Activated CD4-positive, alpha-beta T cell treated with anti-CD3 and anti-CD28 coated beads for 24 hours (primary cell): ENCODE measurements at places on chromosomes 12 and 14.

DNA sequence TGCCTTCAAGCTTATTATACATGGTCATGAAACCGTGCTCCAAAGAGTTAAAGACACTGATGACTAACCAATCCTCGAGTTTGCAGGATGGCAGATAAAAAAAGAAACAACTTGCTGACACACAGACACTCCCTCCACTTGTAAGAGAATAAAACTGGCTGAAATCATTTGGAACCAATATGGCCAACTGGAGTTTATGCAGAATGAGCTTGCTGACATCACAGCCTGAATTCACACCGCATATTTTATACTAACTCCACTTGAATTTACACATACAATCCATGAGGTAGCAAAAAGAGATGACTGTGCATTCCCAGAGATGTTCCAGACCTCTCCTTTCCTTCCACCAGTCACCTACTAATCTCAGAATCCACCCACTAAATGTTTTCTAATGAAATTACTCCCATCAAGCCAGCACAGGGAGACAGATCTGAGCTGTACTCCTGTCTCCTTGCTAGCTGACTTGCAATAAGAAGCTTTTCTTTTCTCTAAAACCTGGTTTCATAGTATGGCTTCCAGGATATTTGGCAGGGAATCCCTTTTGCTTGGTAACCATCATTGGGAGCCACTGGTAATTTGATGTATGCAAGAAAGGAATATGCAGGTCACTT is 15.8 kb upstream of the PTPRR start:
- no peak for DNase-seq

DNA sequence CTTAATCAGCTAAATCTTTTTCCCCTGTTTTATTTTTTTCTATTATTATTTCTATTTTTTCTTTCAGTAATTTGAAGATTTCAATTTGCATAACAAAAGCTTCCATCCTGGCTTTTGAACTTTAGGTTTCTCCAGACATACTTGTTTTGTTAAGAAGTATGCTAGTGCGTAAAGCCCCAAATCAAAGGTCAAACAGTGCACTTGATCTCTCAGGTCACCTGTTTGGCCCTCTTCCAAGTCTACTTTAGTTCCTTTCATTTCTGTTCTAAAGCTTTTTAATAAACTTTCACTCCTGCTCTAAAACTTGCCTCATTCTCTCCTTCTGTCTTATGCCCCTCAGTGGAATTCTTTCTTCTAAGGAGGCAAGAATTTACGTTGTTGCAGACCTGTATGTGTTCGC is 54.6 kb upstream of the ATXN7L3B start:
- DNase-seq: no peak

DNA sequence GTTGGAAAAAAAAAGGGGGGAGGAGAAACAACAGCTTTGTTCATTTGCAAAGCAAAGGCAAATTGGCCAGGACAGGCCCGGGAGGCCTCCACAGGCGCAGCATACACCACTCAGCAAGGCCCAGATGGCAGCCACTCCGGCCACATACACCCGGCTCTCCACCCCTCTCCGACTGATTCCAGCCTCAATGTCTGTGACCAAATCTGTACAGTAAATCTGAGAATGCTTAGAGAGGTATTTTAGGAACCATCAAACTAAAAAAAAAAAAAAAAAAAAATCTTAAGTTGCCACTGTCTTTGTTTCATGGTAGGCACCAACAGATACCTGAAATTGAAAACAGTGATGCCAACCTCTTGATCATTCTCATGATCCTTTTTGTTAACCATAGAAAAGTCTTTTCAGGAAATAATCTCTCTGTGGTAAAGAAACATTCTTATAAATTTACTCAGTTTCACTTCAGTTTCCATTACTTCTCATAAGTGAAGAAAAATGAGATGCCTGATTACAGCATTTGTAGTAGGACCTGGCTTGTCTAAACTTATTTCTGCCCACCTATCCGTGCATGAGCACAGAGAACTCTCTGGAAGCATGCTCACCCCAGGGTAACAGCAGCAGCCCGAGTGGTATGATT is 20.2 kb downstream of the VPS37B start:
- no peak for DNase-seq

DNA sequence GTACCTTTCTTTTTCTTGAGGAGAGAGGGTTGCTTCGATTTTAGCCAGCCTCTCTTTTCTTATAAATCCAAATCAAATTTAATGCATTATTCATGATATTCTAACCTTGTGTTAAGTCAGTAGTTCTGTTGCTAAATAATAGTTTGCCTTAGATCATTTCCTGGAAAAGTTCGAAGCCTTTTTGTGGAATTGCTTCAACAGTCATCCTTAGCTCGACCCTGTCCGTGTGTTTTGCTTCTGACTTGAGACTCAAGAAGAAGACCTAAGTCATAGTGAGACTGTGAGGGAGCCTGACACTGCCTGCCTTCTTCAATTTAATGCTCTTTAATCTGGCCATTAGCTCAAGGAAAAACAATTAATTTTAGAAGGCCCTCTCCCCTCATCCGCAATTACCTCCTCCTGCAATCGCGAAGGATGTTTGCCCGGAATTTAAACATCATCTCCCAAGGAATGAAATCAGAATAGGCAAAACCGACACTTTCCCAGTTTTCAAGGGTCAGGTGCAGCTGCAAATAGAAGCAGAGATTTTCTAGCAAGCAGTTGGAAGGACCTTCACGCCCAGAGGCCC is 453 bp upstream of the SLC4A8 start:
- DNase-seq: no peak

GRCh38 chr12:124352839-124353238 is 57.9 kb downstream of the RFLNA start:
- no peak for DNase-seq

- DNase-seq: no peak
These were observed 373.5 kb upstream of the OR4E1 start for GRCh38 chr14:22047115-22047514.

DNA sequence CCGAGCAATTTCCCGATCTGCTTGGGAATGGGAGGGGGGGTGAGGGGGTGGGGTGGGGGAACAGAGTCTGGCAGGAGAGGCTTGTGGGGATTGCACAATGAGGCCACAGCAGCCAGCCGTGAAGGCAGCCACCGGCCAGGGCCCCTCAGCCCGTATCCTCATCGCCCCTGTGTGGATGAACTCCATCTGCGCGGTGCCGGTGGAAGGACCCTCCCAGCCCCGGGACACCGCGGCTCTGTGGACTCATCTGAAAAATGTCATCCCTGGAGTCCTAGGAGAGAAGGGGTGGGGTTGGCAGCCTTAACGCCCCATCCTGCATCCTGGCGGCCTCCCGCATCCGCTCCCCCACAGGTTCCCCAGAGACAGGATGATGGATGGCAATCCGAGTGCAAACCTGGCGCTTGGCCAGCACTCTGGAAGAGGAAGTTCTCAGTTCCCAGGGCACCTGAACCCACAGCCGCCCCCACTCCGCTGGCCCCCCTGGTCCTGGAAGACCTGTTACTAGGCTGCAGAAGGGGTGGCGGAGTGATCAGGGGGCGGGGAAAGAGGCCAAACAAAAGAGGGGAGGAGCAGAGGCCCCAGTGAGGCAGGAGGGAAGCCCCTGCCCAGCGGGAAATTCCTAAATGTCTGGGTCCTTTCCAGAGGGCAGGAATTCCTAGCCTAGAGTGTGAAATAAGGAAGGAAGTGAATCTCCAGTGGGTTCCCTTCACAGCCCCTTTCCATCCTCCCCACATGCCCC is 1.2 kb upstream of the TNFAIP2 start:
- no peak for DNase-seq

GRCh38 chr14:59407246-59408010 is 57.8 kb downstream of the GPR135 start:
- DNase-seq: no peak

DNA sequence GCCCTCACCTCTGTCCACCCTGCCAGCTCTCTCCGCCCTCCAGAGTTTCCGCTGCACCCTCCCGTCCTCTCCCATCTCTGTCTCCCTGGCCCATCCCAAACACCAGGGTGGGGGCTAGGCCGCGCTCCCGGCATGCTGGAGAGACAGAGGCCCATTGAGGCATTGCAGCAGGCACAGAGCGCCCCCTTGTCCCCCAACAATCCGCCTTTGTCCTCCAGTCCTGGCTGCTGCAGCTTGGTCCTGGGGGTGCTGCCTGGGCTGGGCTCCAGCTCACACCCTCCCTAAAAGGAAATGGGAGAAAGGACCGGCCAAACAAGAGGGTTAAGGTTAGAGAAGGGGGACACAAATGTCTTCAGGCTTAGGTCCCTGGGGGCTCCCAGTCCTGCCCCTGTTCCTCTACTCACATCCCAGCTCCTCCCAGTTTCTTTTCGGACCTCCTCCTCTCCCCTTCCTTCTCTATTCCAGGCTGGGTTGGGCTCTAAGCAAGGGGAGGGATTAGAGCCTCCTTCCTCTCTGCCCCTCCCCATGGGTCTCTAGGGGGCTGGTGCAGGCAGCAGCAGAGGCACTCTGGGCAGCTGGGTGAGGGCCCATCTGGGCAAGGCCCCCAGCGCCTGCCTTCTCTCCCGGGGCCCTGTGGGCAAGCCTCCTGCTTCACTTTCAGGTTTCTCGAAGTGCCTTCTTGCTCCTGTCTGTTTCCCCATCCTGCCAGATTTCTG is at the start of gene CMTM5:
CMTM5 (plus strand) TSS at position 565 of the 716 bp plus-strand sequence. CDS start 206 bp downstream, outside the sequence.
- DNase-seq: no peak

- no peak for DNase-seq
These were observed 2.4 kb upstream of the CISTR start for GRCh38 chr12:53754188-53754585.

DNA sequence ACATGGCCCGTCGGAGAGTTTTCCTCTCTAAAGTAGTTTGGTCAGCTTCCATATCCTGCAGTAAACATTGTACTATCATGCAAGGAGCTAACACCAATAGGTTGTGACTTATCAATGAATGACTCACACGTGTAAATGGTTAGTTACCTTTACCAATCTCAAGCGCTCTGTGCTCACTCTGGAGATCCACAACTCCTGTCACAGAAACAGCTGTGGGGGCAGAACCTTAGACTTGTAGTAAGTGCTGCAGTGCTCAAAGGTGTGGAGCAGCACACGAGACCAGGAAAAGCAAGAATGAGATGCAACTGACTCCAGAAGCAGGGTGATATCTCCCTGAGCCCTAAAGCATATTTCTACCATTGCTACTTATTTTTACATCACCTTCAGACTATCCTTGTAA is 73.7 kb upstream of the KCNJ8 start:
- DNase-seq: no peak

DNA sequence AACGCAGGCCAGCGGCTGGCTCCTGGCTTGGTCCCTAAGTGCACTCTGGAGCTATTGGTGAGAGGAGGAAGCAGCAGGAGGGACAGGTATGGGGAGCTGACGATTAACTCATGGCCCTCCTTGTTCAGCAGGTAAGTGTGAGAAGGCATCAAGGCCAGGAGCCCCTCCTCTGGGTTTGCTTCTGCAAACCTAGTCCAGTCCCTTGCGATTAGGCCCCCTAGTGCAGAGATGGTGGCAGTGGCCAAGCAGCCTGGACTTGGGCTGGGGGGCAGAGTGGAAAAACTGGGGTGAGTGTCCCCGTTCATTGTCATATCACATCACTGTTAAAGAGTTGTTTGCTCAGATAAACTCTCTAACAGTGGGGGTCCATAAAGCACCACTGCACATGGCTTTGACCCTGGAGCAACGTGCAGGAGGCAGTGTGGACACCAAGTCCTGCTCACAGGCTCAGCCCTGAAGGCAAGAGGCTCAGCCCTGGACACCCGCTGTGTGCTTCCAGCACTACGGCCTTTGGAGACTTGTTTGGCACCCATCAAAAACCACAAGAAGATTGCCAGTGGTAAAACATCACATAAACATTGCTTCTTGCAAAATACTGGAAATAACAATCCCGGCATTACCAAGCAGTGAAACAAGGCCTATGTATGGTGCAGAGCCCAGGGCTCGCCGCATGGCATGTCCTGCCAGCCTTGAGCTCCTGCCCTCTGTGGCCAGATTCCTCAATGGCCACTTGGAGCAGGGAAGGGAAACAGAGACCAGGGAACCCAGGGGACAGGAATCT is 184.3 kb upstream of the RTL1 start:
- no peak for DNase-seq

DNA sequence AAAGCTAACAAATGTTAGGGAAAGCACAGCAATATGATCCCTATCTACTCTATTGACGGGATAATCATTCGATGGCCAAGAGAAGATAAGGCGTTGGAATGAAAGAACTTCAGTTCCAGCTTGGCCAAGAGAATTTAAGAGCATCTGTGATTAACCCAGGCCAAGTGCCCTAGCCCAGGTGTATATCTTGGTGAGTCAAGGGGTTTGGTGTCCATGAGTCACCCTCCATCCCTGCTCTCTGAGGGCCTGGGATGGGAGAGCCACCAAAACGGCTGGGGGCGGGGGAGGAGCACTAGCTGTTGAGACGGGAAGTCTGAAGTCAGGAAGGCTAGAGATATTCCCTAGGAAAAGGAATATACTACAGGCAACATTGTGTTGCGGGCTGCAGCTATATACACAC is 13.0 kb downstream of the TBPL2 start:
- DNase-seq: no peak

DNA sequence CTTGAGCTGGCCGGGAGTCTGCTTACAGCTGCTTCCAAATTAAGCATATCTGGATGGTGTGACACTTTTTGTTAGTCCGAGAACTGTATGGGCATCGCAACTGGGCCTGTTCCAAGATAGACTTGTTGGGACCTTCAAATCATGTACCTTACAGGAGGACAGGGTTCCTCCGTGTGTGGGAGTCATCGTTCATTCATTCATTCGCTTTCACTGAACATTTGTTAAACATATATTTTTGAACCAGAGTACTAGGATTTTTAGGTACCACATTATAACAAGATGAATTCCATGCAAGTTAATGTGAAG is 387 bp upstream of the IPO8 start:
- DNase-seq: no peak

DNA sequence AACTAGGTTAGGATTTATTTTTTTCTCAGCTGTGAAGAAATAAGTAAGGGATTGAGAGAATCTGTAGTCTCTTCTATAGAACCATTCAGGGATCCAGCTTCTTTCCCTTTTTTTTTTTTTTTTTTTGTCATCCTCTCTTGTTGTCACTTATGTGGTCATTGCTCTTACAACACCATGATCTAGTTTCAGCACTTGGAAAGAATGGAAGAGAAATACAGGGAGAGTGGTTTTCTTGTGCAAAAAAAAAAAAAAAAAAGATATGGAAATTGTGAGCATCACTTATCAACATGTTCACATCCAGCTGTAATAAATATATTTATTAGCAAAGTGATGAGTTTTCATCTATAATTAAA is 599.3 kb downstream of the SLC6A15 start:
- no peak for DNase-seq

DNA sequence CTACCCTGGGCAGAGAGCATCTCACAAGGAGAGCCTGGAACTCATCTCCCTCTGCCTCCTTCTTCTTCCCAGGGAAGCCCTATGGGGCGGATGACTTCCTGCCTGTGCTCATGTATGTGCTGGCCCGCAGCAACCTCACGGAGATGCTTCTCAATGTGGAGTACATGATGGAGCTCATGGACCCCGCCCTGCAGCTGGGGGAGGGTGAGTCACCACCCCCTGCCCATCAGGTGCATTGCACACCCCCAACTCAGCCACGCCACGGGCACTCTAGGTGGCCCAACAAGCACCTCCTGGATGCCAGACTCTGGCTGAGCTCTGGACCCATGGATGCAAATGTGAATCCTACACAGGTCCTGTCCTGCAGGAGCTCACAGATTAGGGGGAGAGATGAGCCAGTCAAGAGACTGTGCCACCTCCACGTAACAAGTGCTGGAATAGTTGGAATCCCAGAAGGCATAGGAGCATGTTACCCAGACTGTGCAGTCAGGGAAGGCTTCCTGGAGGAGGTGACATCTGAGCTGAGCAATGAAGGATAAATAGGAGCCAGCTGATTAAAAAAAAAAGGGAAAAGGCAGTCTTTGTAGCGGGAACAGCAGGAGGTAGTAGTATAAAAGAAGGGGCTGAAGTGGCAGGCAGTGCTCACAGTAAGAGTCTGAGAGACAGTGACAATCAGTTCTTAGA is 71.9 kb downstream of the LGMN start:
- no peak for DNase-seq
